ENCODE measurements at places on chromosomes 4 and X.
A peak's percentile ranks its signal among the peaks of the same experiment; 100 is the strongest.

- peak; percentile 23 for DNase-seq
- peaks cover 30% of the 10 kb centered on the region for H3K4me1 ChIP-seq
- H3K36me3 ChIP-seq: no peaks in the 10 kb centered on the region
These were observed 1.0 kb downstream of the SHISA3 start for GRCh38 chr4:42398171-42398870.

DNA sequence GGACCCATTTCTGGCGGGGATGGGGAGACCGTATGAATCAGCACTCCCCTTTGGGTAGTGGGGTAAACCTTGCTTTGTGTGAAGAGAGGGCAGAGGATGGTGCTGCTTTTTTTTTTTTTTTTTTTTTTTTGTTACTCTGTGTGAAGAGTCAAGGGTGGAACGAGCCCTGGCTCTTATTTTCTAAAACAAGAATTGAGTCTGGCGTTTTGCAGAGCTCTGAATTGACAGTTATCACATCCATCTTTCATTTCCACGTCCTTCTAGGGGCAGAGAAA lies 1.2 kb downstream of the SLAIN2 start:
- H3K4me3 ChIP-seq: peak overlapping the region; percentile 94
- peaks cover 64% of the 10 kb centered on the region for H3K4me1 ChIP-seq
- no peaks in the 10 kb centered on the region for H3K36me3 ChIP-seq
- peak overlapping the region; percentile 97 for H3K27ac ChIP-seq
- H3K27me3 ChIP-seq: no peaks in the 10 kb centered on the region

DNA sequence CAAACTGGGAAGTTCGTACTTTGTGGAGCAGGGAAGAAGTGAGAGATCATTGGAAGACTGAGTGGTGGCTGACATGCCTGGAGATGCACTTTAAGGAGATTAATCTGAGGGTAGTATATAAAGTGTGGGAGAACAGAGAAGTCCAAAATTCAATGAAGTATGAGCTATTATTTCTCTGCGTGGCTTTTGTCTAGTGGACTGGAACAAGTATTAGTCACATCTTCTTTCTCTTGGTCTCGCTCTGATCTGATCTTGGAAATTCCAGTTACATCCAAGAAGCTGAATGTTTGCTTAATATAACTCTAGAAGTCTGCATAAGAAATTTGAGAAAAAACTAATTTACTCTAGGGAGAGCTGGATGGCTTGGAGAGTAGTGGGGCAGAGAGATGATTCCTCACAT lies 64.8 kb upstream of the NR0B1 start:
- peak overlapping the region; percentile 1 for H3K27ac ChIP-seq
- DNase-seq: no peak
- no peaks in the 10 kb centered on the region for H3K36me3 ChIP-seq
- H3K4me3 ChIP-seq: no peak overlapping the region

- no peak for DNase-seq
- H3K27me3 ChIP-seq: no peaks in the 10 kb centered on the region
- no peak overlapping the region for H3K4me3 ChIP-seq
- H3K4me1 ChIP-seq: peaks cover 20% of the 10 kb centered on the region
- H3K27ac ChIP-seq: peak overlapping the region; percentile 84
- no peaks in the 10 kb centered on the region for H3K36me3 ChIP-seq
These were observed 290.2 kb downstream of the ZNF674 start for GRCh38 chrX:46255046-46255445.

GRCh38 chrX:130108647-130109428 lies 1.5 kb downstream of the ELF4 start:
- peaks cover 33% of the 10 kb centered on the region for H3K4me1 ChIP-seq
- peak overlapping the region; percentile 85 for H3K27ac ChIP-seq
- H3K4me3 ChIP-seq: peak overlapping the region; percentile 77
- H3K27me3 ChIP-seq: peaks cover 2% of the 10 kb centered on the region

DNA sequence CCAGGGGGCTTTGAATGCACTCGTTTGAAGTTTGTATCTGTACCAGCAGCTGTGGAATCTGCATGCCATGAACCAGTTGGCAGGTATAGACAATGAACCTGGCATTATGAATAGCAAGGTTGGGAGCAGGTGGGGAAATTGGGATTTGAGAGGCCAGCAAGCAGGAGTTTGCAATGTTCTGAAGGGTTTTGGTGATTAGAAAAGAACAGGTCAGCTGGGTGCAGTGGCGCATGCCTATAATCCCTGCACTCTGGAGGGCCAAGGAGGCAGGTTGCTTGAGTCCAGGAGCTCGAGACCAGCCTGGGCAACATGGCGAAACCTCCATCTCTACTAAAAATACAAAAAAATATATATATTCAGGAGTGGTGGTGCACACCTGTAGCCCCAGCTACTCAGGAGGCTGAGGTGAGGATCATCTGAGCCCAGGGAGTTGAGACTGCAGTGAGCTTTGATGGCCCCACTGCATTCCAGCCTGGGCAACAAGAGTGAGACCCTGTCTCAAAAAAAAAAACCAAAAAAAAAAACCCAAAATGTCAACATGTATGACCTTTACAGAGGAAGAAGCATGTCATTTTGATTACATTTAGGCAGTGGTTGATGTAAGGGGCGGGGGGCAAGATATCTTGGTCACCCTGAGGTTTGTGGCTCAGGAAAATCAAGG lies 63.9 kb downstream of the TSC22D3 start:
- H3K4me3 ChIP-seq: no peak overlapping the region
- no peak for DNase-seq
- peaks cover 23% of the 10 kb centered on the region for H3K4me1 ChIP-seq
- H3K36me3 ChIP-seq: peaks cover 3% of the 10 kb centered on the region
- H3K27me3 ChIP-seq: no peaks in the 10 kb centered on the region

- no peaks in the 10 kb centered on the region for H3K27me3 ChIP-seq
- H3K4me1 ChIP-seq: peaks cover 15% of the 10 kb centered on the region
- no peak overlapping the region for H3K27ac ChIP-seq
- no peaks in the 10 kb centered on the region for H3K36me3 ChIP-seq
These were observed 43.1 kb upstream of the FAM9C start for GRCh38 chrX:13087322-13088155.

- H3K36me3 ChIP-seq: no peaks in the 10 kb centered on the region
- no peak overlapping the region for H3K27ac ChIP-seq
- no peak overlapping the region for H3K4me3 ChIP-seq
These were observed 72.5 kb downstream of the LRBA start for GRCh38 chr4:150942539-150942938.

DNA sequence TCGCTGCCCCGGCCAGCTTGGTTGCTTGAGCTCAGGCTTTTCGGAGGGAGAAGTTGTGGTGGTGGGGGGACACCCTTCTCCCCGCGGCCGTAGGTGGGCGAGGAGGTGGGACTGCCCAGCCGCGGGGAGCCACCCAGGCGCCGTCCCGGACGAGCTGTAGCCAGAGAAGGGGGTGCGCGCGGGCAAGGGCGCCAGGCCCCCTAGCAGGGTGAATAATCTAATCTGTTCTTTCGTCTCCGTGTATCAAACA lies 3.1 kb downstream of the MID1IP1 start:
- peaks cover 28% of the 10 kb centered on the region for H3K4me1 ChIP-seq
- DNase-seq: no peak
- peaks cover 1% of the 10 kb centered on the region for H3K36me3 ChIP-seq

DNA sequence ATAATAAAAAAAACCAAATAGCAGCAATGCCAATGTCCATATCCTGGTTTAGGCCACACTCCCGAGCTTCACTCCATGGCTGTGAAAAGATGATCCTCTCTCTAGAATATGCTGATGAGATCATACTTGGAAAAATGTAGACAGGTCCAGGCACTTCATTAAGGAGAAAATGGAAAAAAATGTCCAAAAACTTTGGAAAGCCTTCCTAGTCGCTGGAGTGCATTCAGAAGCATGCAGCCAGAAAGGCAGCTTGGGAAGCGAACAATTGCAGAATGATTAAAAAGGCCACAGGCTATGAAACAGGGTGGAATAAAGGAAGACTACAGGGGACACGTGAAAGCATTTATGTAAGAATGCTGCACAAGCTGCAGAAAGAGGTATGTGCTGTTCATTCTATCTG lies 165.6 kb upstream of the HCCS start:
- H3K27me3 ChIP-seq: no peaks in the 10 kb centered on the region
- H3K4me1 ChIP-seq: peaks cover 3% of the 10 kb centered on the region
- peak overlapping the region; percentile 65 for H3K27ac ChIP-seq
- H3K36me3 ChIP-seq: peaks cover 3% of the 10 kb centered on the region
- H3K4me3 ChIP-seq: no peak overlapping the region
- DNase-seq: no peak

- H3K4me3 ChIP-seq: peak overlapping the region; percentile 46
- peak overlapping the region; percentile 96 for H3K27ac ChIP-seq
- H3K36me3 ChIP-seq: peaks cover 21% of the 10 kb centered on the region
- no peaks in the 10 kb centered on the region for H3K27me3 ChIP-seq
- H3K4me1 ChIP-seq: peaks cover 39% of the 10 kb centered on the region
- no peak for DNase-seq
These were observed 33.2 kb upstream of the ARSD start for GRCh38 chrX:2962381-2962780.

Data from mesothelial cell of epicardium (in vitro differentiated cells).